RWPE2 (cell line): ENCODE measurements at places on chromosomes 6 and 20.

GRCh38 chr6:2543321-2543720 is 207.4 kb downstream of the MYLK4 start:
- no peak overlapping the region for H3K4me3 ChIP-seq
- peaks cover 11% of the 10 kb centered on the region for H3K4me1 ChIP-seq
- no peaks in the 10 kb centered on the region for H3K36me3 ChIP-seq
- no peak for DNase-seq

DNA sequence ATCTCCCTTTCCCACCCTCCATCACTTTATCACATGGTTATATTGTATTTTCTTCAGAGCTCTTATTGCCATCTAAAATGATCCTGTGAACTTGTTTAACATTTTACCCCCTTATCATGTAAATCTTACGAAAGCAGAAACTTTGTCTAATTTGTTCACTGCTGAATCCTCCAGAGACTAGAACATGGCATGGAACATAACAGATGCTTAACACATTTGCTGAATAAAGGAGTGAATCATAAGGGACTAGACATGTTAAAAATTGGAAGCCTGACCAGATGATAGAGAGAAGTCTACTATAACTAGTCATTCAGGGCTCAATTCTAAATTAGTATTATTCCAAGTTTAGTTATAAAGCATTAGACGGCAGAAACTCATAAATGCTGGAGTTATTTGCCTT is 73.3 kb downstream of the MAN1A1 start:
- no peak for DNase-seq
- H3K36me3 ChIP-seq = no peaks in the 10 kb centered on the region
- no peak overlapping the region for H3K27ac ChIP-seq
- no peak overlapping the region for H3K4me3 ChIP-seq

DNA sequence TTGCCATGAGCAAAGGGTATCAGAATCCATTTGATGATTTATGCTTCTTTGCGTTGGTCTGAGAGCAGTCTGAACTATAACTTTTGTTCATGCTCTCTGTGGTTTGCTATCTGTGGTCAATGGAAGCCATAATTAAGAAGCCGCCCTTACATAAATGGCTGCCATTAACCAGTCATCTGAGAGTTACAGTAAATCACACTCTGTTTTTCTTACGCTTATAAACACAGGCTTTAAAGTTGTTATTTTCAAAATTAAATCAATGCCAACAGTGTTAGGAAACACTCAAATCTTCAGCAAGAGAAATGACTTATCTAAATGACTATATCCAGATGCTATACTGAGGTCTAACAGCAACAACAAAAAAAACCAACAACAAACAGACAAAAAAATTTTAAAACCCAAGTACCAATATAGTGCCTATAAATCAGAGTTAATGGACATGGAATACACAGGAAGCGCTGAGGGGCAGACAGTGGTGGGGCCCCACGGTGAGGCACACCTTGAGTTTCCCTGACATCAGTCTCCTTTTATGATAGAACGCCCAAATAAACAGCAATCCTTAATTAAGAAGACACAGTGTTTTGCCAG is 108.0 kb upstream of the C6orf118 start:
- no peak overlapping the region for H3K4me3 ChIP-seq
- no peaks in the 10 kb centered on the region for H3K4me1 ChIP-seq
- H3K27ac ChIP-seq = no peak overlapping the region
- no peaks in the 10 kb centered on the region for H3K27me3 ChIP-seq
- no peaks in the 10 kb centered on the region for H3K36me3 ChIP-seq
- no peak for DNase-seq

DNA sequence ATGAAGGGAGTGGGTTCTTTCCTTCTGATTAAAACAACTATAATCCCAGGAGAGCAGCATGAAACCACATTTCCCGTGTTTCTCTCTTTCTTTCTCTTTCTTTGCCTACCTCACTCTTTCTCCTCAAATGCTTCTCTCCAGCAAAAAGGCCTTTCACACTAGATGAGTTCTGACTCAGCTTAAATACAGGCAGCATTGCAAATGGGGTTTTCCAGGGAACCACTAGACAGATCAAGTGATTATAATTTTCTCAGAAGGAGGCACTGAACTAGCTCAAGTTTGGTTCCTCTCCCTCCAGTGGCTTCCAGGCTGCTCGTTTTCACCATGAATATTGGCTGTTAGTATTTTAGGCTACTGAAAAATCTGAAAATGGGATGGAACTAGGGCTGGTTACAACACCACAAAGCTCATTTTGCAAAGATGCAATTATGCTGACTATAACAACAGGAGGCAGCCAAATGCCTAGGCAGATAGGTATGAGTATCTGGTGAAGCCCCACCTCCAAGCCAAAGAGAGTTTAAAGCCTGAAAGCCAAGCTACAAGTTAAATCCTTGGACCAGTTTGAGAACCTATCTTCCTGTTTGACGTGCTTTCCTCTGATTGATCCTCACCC is 260.0 kb downstream of the MMUT start:
- no peaks in the 10 kb centered on the region for H3K4me1 ChIP-seq
- DNase-seq = no peak
- no peaks in the 10 kb centered on the region for H3K27me3 ChIP-seq
- no peak overlapping the region for H3K27ac ChIP-seq
- H3K4me3 ChIP-seq = no peak overlapping the region
